Kidney tubule cell (primary cell): ENCODE measurements at places on chromosomes 7 and 10.

- no peak for DNase-seq
These were observed 5.4 kb downstream of the COBL start for GRCh38 chr7:51311166-51311565.

- DNase-seq, result peak; percentile 84
These were observed 12.0 kb upstream of the AKR1B1 start for GRCh38 chr7:134470864-134471263.

GRCh38 chr10:116780691-116781205, 38.4 kb upstream of the HSPA12A start:
- peak; percentile 14 for DNase-seq

GRCh38 chr7:96285579-96285978, 36.3 kb downstream of the SLC25A13 start:
- no peak for DNase-seq

DNA sequence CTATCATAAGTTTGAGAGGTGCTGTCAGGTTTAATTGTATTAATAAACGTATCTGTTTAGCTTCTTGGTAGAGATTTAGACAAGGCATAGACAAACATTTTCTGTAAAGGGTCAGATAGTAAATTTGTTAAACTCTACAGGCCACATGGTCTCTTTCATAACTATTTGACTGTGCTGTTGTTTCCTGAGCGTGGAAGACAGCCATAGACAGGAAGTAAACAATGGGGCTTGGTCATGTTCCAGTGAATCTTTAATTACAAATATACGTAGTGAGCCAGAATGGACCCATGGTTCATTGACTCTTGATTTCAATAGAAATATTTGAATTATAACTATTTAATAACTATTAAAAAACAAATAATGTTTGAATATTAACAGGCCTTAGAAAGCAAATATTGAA, 451.1 kb downstream of the SH2D4B start:
- no peak for DNase-seq

- DNase-seq, result no peak
These were observed 28.2 kb downstream of the COL26A1 start for GRCh38 chr7:101390901-101391301.

DNA sequence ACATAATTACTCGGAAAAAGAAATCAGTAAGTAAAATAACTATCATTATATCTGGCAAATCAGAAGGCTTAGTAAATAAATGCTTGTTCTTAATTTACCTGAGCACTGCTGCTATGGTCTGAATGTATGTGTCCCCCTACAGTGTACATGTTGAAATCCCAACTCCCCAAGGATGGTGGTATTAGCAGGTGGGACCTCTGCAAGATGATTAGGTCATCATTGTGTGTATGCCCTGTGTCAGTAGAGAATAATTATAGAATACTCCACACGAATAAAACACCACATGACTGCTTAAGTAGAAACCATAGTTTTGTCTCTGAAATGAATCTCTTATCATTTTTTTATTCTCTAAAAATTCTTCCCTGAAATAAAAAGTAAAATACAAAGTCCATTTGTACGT, 101.6 kb downstream of the RNF133 start:
- DNase-seq, result no peak

GRCh38 chr10:9010093-9010492, 955.6 kb downstream of the GATA3 start:
- DNase-seq, result no peak

GRCh38 chr10:43980715-43981114, 332.0 kb upstream of the ZNF32 start:
- DNase-seq, result no peak

- peak; percentile 46 for DNase-seq
These were observed 74.0 kb upstream of the CUX1 start for GRCh38 chr7:101743241-101743994.
